Activated T-helper 2 cell treated with anti-CD3 and anti-CD28 coated beads, Interferon-gamma antibody, Interleukin-2, Interleukin-4, amounts not matched to agents 10 μg/mL and 5 μg/mL and 100 μg/mL, durations not matched to agents 14 hours and 24 hours and 36 hours (primary cell): ENCODE measurements at places on chromosomes 11 and 22. TPM values are rescaled to one million over a fixed set of nuclear protein-coding genes. Genes with fewer than 3 reads are reported as not detected.
A peak's percentile ranks its signal among the peaks of the same experiment; 100 is the strongest.

DNA sequence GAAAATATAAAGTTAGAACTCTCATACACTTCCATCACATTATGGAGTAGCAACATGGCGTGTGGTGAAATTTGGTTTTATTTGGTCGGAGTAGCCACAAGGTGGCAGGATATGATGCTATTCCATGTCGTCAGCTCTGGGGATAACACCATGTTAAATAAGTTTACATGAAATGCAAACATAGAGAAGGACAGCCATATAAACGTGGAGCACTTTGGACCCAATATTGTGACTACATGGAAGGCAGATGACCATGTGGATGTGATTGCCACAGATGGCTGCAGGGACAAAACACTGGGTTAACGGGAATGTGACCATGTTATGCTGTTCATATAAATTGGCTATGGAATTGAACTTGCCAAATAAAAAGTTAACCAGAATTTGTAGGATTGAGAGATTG is 21.0 kb downstream of the OR5M11 start:
- no peak for DNase-seq

DNA sequence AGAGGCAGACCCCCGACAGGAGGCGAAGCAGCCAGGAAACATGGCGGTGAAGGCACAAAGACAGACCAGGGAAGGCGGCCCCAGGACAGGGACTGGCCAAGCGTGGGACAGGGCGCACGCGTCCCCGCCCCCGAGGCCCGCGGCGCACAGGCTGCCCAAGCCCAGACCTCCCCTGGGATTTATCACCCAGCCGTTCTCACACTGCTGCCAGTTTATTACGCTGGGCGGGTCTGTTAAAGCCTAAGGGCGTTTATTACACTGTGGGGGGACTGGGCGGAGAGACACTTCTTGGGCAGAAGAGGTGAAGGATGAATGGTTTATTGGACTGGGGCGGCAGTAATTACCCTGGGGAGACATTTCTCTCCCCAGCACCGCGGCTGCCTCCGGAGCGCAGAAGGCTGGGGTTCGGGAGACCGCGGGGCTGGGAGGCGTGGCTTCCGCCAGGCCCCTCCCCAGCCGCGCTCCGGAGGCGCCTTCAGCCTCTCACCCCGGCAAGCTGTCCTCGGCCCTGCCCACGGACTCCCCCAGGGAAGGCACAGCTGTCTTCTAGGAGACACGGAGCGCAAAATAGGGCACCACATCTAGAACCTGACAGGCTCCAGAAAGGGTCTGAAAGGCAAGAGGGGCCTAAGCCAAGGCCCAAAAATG is 47.1 kb downstream of the SLC22A12 start:
- DNase-seq = no peak

LRRC75B gene
- total RNA-seq = 4.5 and 4.7 TPM in 2 replicates

DNA sequence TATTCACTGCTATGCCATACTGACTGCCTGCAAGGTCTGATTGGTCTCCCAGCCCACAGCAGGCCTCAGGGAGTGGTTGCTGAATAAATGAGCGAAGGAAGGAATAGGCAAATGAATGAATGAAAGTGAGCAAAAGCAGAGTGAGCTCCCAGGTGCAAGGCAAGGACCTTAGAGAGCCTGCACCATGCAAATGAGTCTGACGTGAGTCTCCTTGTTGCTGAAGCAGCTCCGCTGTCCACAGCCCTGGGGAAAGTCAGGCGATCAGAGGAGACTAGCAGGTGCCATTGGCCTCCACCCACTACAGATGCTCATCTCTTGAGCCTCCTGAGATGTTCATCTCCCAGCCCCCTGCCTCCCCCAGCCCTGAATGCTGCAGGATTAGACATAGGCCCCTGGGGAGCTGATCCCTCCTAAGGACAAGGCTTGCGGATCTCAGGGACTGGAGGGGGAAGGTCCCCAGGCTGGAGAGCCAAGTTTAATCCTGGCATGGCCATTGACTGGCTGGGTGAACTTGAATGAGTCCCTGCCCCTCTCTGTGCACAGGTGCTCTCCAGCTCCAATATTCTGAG is 22.1 kb downstream of the GDPD5 start:
- no peak for DNase-seq

GRCh38 chr11:18310800-18311340 is 11.1 kb downstream of the HPS5 start:
- DNase-seq = no peak

GRCh38 chr11:34268906-34269430 is 88.8 kb downstream of the ABTB2 start:
- no peak for DNase-seq

DNA sequence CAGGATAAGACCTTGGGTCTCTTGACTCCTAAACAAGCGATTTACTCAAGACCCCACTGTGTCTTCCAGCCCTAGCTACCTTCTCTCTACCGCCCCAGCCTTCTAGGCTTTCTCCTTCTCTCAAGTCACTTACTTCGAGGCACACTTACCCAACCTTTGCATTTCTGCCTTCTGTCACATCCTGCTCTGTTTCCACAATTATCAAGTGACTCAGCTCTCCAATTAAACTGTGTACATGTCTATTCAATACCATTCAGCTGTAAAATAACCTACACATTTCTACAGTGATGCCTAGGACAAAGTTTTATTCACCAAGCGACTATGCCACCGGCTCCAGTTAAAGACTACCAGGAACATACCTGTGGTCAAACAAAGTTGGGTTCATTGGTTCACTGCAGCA is 69.0 kb downstream of the LARGE1 start:
- no peak for DNase-seq

- DNase-seq = no peak
Measured at GRCh38 chr11:101323997-101324396, 194.4 kb upstream of the PGR start.

- no peak for DNase-seq
Measured at GRCh38 chr11:124219126-124219525, 21.8 kb upstream of the OR8G1 start.

- no peak for DNase-seq
Measured at GRCh38 chr11:13137844-13138301, 128.8 kb downstream of the RASSF10 start.

CDC42BPG gene
- 0.07 and 0.32 TPM in 2 replicates for total RNA-seq

HTR3A gene
- not detected in 2 replicates for total RNA-seq

DNA sequence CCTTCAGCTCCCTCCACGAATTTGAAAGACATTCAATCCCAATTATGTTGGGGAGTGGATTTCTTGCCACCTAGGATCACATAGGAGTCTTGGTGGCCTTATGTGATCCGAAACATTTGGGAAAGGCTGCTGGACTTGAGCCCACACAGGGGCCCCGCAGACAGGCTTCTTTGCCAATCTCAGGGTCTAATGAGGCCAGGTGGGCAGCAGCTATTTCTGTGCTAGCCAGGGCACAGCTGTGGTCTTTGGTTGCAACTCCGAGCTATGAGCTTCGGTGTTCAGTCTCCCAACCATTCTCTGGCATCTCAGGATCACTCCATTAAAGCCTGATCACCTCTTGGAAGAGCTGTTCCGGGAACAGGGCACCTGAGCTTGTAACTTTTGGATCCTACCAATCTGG is 84.4 kb downstream of the TP53I11 start:
- DNase-seq = no peak

DNA sequence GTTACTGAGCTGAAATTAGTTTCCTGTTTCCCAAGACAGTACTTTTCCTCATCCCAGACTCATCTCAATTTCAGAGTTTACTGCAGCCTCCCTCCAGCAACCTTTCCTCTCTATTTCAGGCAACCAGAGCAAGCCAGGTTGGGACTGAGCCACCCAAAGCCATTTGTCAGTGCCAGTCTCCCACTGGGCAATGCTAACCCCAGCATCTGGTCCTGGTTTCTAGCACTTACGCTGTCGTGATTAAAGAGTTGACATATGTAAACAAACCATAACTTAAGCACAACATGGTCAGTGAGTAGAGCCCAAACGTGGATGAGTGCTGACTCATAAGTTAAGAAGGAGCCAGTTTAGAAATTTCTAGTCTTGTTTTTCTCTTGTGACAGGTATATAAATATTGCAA is 119.6 kb upstream of the BLID start:
- no peak for DNase-seq

- peak; percentile 10 for DNase-seq
Measured at GRCh38 chr11:10456519-10456918, 1.5 kb downstream of the AMPD3 start.

GRCh38 chr11:103890654-103891053 is 145.8 kb upstream of the DDI1 start:
- DNase-seq = no peak

- DNase-seq = no peak
Measured at GRCh38 chr11:56923116-56923515, 65.6 kb upstream of the OR5AK2 start.

DNA sequence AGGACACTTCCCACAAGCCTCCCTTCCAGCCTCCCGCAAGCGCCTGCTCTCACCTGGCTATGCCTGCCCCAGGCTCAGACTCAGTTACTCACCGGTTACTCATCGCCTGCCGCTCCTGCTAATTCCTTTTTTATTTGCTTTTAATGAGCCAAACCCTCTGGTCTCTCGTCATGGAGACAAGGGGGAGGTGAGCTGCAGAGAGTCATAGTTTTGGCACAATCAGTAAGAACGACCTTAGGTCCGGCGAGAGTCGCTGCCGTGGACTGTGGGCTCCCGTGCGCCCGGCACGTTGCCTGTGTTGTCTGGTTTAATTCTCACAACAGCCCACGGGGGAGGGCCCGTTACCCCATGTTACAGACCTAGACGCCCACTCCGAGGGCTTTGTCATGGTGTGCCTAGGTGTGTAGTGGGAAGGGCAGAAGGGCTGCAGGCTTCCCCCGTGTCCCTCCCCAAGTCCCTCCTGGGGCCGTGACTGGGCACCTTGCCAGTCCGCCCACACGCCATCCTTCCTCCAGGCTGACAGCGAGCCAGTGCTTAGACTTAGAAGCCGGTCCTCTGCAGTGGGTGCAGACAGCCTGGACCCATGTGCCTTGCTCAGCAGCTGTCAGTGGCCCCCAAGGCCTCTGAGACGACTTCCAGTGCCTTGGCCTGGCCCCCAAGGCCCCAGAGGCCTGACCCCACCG is 42.2 kb downstream of the WNT7B start:
- DNase-seq = no peak

GRCh38 chr22:39236321-39237317 is 8.2 kb downstream of the PDGFB start:
- no peak for DNase-seq

DNA sequence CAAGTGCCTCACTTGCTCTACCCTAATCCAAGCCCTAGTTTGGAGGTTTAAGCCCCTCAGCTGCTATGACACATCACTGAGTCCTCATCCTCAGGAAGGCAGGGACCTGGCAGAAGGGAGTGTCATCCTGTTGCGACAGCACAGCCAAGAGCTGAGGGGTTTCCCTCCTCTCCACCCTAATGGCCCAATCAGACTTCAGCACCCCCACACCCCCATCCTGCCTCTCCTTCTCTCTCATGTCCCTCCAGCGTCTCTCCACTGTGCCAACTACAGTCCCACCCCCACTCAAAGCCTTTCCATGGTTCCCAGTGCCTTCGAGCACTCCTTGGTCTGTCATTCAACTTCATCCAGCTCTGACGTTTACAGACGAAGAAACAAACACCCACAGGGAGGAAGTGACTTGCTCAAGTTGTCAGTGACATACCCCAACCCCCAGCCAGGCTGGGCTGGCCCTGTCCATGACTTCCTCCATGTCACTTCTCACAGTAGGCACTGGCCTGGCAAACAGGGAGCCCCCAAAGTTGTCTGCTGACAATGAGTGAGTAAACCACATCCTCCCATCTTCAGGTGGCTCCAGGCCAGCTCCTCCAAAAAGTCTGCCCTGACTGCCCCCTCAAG is 15.6 kb downstream of the ARAP1 start:
- DNase-seq = peak; percentile 54

SAMM50 gene
- total RNA-seq = 58.6 and 59.0 TPM in 2 replicates

POTEH gene
- not detected in 2 replicates for total RNA-seq

OR8B4 gene
- not detected in 2 replicates for total RNA-seq

DNA sequence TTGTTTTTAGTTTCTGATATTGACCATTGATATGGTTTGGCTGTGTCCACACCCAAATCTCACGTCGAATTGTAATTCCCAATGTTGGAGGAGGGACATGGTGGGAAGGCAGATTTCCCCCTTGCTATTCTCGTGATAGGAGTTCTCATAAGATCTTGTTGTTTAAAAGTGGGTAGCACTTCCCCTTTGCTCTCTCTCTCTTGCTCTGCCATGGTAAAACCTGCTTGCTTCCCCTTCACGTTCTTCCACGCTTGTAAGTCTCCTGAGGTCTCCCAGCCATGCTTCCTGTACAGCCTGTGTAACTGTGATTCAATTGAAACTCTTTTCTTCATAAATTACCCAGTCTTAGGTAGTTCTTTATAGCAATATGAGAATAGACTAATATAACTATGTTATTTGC is 203.6 kb upstream of the CHORDC1 start:
- no peak for DNase-seq

ADORA2A gene
- 20.2 and 23.8 TPM in 2 replicates for total RNA-seq

- no peak for DNase-seq
Measured at GRCh38 chr22:42025421-42025820, 26.8 kb downstream of the WBP2NL start.

MYOD1 gene
- total RNA-seq = not detected in 2 replicates
